Left ventricle myocardium superior (tissue), 1 donor: ENCODE measurements at places on chromosomes 1 and 21. TPM values are rescaled to one million over a fixed set of nuclear protein-coding genes. Genes with fewer than 3 reads are reported as not detected.

AK4 gene
- total RNA-seq, result 163 TPM

DNASE2B gene
- not detected for total RNA-seq

FCRL4 gene
- not detected for total RNA-seq

LGR6 gene
- 2.9 TPM for total RNA-seq

ST3GAL3 gene
- total RNA-seq, result 24.7 TPM

- no peak for DNase-seq
Measured at GRCh38 chr1:212649020-212649419, 40.5 kb downstream of the ATF3 start.

- no peak for DNase-seq
Measured at GRCh38 chr1:148315071-148315811, 163.2 kb upstream of the NBPF11 start.

GRCh38 chr1:85799737-85800136 is 91.5 kb upstream of the ZNHIT6 start:
- DNase-seq, result no peak

DNA sequence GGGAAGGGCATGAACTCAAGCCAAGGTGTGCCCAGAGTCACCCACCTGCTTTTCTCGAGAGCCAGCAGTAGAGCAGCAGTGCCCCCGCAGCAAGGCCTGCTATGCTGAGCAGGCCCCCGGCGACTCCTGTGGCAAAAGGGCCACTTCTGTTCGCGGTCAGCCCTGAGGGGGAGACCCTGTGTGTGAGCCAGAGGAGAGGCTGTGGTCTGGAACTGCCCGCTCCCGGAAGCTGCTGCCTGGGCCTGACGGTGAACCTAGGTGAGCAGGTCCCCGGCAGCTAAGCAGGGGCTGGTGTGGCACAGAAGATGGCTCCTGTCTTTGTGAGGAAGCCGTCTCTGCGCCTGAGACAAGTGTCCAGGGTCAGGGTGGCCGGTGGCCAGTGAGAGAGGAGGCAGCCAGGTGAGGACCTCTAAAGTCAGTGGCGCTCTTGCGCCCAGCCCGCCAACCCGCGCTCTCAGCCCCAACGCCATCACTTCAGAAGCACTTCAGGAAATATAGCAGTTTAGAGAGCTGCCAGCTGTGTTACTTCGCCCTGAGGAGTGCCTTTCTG is 31.9 kb downstream of the FCRL5 start:
- DNase-seq, result no peak
